Bronchial smooth muscle cell (primary cell): ENCODE measurements at places on chromosomes 11 and 22. TPM values are rescaled to one million over a fixed set of nuclear protein-coding genes. Genes with fewer than 3 reads are reported as not detected.

The TMA7B gene
- not detected in 2 replicates for total RNA-seq

The LGR4 gene
- total RNA-seq, result 3.0 and 11.5 TPM in 2 replicates

The NXPE2 gene
- 0.09 TPM in 1 of 2 replicates, not detected in the other for total RNA-seq

The CHRM1 gene
- 0.09 TPM in 1 of 2 replicates, not detected in the other for total RNA-seq

The LRRC74B gene
- under 0.01 TPM in 2 replicates for total RNA-seq

The MPPED2 gene
- 0.17 and 2.5 TPM in 2 replicates for total RNA-seq

The TMEM132A gene
- total RNA-seq, result 9.0 and 10.7 TPM in 2 replicates

The OR52B4 gene
- total RNA-seq, result not detected in 2 replicates

The OR56A1 gene
- under 0.01 TPM in 1 of 2 replicates, not detected in the other for total RNA-seq

The PRAME gene
- total RNA-seq, result not detected in 2 replicates

The APOA4 gene
- total RNA-seq, result not detected in 2 replicates

The UPK3A gene
- total RNA-seq, result not detected in 2 replicates

The KRTAP5-8 gene
- not detected in 2 replicates for total RNA-seq

The PDE2A gene
- 0.34 TPM in 1 of 2 replicates, not detected in the other for total RNA-seq

The TREH gene
- under 0.01 TPM in 1 of 2 replicates, not detected in the other for total RNA-seq

The MS4A12 gene
- total RNA-seq, result not detected in 2 replicates

The LRRN4CL gene
- total RNA-seq, result 29.8 and 36.9 TPM in 2 replicates

The MS4A4A gene
- not detected in 2 replicates for total RNA-seq

The TTC36 gene
- 0.79 TPM in 1 of 2 replicates, not detected in the other for total RNA-seq

The OR8G1 gene
- not detected in 2 replicates for total RNA-seq

The FBXO7 gene
- total RNA-seq, result 39.9 and 43.5 TPM in 2 replicates

The DDIAS gene
- 0.26 and 0.63 TPM in 2 replicates for total RNA-seq

The MMP7 gene
- total RNA-seq, result not detected in 2 replicates

The CAPRIN1 gene
- total RNA-seq, result 152 and 164 TPM in 2 replicates

The GGT5 gene
- 1.2 and 2.2 TPM in 2 replicates for total RNA-seq

The ZNF215 gene
- 1.4 and 3.0 TPM in 2 replicates for total RNA-seq

The ACR gene
- total RNA-seq, result not detected in 2 replicates
